Stimulated activated CD4-positive, alpha-beta T cell treated with anti-CD3 and anti-CD28 coated beads, Interleukin-1b, Interleukin-23, amount 100 ng/mL, for 48 hours (primary cell): ENCODE measurements at places on chromosomes 1 and 21.

DNA sequence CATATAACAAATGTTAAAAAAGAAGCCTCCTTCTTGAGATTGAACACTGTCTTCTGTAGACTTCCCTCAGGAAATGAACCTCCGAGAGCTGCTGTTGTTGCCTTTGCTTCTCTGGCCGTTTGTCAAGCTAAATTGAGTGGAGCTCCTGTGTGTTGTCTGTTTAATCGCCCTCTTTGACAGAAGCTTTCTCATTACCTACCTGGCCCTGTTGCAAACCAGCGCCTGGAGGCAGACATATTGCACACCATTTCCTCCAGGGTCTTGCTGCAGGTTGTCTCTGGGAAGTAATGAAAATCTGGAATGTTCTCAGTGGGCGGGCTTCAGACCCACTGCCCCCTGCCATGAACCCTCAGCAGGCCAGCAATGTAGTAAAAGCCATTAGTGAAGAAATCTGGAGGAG is 83.3 kb downstream of the GABPA start:
- no peak for DNase-seq

GRCh38 chr1:208045463-208046260 is 134.7 kb upstream of the CD34 start:
- no peak for DNase-seq

GRCh38 chr1:48793863-48794262 is 17.2 kb upstream of the BEND5 start:
- DNase-seq = no peak

DNA sequence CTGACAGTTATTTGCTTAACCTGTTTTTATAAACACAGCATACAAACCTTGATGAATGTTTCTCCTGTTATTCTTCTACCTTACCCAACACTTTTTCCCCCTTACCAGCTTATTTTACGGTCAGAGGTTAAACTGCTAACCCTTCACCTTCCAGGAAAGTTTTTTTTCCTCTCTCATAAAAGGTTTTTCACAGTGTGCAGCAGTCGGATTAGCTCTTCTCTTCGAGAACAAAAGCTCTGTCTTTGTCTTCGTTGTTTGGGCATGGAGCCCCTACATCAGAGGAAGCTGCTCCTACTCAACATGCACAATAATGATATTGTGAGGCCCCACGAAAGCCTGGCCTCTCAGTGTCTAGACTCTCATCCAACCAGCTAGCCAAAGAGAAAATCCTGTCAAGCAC is 42.0 kb downstream of the DENND1B start:
- no peak for DNase-seq

DNA sequence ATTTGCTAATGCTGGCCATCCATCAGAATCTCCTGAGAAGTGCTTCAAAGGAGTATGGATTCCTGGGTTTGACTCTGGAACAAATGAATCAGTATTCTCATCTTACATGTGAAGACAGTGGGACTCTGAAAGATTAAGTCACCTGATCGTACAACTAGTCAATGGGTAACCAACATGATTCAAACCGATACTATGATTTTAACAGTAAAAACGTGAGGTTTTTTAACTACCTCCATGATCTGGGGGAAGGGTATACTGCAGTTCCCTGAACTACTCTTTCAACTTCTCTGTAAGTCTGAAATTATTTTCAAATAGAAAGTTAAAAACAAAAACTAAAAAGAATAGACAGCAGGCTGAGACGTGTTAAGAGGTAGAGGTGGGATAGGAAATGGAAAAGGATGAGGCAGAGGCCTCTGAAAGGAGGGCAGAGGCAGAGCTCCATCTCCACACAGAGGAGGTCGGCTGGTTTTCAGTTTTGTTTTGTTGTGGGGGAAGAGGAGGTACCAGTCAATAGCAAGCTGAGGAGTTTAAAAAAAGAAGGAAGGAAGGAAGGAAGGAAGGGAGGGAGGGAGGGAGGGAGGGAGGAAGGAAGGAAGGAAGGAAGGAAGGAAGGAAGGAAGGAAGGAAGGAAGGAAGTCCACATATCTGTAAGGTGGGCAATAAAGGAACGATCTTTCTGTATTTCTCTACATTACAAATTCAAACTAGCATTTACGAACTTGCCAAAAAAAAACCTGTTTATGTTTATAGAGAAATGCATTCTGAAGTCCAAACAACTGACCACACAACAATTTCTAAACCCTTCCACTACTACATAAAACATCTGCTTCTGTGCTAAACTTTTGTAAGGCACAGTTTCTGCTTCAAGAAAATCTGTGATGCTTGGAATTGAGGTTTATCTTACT is 213.1 kb downstream of the RERE start:
- DNase-seq = peak; percentile 46

GRCh38 chr1:179121159-179121938 is 39.5 kb downstream of the TOR3A start:
- DNase-seq = peak; percentile 12

DNA sequence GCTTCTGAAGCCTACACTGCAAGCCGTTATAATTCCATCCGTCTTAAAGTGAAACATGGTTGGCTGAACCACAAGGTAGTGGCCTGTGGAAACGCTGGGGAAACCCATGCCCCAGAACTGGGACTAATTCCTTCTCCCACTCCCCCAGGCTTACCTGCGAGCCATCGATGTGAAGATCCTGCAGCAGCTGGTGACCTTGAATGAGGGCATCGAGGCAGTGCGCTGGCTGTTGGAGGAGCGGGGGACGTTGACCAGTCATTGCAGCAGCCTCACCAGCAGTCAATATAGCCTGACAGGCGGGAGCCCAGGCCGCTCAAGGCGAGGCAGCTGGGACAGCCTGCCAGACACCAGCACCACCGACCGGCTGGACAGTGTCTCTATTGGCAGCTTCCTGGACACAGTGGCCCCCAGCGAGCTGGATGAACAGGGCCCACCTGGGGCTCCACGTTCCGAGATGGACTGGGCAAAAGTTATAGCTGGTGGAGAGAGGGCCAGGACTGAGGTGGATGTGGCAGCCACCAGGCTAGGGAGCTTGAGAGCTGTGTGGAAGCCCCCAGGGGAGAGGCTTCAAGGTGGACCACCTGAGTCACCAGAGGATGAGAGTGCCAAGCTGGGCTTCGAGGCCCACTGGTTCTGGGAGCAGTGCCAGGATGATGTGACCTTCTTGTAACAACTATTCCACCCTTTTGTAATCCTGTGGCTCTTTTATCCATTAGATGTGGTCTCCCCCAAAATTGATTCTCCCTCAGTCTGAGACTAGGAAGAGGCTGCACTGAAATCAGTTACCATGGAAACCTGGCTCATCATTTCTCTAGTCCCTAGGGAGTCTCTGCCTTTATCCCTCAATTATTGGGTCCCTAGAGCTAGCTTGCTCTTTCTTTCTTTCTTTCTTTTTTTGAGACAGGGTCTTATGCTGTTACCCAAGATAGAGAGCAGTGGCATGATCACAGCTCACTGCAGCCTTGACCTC is 16.7 kb downstream of the LURAP1 start:
- no peak for DNase-seq

- no peak for DNase-seq
Measured at GRCh38 chr1:34363915-34364314, 187.2 kb downstream of the C1orf94 start.

DNA sequence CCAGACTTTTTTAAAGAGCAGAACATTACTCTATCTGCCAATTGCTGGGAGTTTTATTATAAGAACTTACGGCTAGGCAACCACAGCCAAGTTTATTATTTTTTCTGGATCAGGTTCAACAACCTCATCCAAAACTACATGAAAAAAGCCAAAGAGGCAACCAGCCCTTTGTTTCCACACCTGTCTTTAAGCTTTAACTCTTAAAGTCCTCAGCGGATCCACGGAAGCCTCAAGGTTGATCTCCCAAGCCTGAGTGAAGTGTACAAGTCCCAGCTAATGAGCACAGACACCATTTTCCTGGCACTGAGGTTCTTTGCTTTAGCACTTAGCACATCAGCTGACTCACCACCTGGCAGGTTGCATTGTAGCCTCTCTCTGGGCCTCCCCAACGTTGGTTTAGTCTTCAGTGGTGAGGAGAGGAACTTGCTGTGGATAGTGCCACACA is 143.1 kb downstream of the TGFBR3 start:
- DNase-seq = peak; percentile 18

DNA sequence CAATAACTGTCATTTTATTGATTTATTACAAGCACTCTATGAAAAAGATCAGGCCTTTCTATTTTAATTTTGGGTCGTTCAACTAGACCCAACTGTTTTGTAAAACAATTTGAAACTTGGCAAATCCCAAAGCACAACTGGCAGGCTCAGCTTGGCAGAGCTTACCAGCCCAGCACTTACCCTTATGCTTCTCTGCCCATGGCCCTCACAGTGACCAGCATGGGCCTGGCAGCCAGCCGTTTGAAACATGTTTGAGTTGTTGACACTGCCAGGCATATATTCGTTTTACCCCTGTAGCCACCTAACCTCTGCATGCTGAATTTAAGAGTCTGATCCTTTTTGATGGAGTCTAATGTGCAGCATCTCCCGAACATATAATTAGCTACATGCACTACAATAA is 796.7 kb upstream of the ADGRL2 start:
- DNase-seq = no peak

DNA sequence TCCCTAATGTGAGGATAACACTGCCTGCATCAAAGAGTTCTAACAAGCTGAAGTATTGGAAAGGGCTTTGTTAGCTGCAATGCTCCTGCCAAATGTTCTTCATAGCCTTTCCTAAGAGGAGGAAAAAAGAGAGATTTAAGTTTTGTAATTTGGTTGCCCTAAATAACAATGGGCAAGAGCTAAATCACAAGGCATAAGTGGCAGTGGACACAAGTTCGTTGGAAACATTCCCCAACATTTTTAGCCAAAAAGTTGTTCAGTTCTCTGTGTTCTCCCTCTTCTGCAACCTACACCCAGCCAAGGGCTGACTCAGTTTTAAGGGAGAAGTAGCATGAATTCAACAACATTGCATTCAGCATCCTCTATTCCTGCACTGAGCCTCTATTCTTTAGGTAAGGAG is 2.6 kb upstream of the UQCRHL start:
- no peak for DNase-seq

GRCh38 chr1:52669696-52670095 is 28.5 kb downstream of the COA7 start:
- no peak for DNase-seq

DNA sequence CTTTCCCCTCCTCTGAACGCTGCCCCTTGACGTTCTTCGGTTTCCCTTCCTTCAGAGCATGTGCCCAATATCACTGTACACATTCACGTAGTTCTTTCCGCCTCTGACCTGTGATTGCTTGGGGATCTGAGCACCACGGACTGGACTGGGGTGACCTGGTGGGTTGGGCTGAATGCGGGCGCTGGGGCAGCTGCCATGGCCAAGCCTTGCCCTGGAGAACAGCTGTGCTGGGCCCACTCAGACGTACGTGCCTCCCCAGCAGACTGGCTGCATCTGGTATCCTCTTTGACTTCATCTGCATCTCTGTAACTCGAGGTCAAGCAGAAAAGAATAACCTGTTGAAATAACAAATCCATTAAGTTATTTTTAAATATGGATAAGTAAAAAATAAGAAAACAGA is 35.1 kb upstream of the DISC1 start:
- no peak for DNase-seq

- no peak for DNase-seq
Measured at GRCh38 chr1:206142770-206143169, 25.6 kb upstream of the AVPR1B start.

DNA sequence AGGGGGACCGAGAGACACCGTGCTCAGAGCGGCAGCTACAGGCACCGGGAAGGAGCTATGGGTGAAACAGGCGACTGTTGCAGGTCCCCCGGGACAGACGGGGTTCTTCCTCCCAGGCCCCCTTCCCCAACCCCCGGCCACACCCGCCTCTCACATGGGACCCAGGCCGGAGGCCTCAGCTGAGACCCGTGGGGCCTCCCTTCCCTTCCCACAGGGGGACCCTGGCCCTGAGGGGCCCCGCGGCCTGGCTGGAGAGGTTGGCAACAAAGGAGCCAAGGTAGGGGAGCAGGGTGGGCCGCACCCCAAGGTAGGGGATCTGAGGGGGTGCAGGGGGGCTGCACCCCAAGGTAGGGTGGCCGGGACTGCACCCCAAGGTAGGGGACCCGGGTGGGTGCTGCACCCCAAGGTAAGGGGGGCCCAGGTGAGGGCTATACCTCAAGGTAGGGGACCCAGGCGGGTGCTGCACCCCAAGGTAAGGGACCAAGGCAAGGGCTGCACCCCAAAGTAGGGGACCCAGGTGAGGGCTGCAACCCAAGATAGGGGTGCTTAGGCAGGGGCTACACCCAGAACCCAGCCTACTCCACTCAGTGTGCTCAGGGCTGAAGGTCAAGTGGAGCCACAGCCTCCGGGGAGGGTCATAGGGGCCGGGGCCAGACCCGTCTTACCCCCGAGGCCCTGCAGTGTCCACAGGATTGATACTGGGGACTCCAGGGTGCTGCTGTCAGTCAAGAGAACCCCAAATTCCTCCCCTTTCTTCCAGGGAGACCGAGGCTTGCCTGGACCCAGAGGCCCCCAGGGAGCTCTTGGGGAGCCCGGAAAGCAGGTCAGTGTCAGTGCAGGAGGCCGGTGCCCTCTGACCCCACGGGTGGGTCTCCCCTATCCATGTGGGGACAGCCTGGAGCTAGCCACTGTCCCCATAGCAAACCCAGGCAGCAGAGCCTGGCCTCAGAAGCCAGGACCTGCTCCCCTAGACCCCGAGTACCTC is 22.7 kb downstream of the COL6A2 start:
- no peak for DNase-seq

DNA sequence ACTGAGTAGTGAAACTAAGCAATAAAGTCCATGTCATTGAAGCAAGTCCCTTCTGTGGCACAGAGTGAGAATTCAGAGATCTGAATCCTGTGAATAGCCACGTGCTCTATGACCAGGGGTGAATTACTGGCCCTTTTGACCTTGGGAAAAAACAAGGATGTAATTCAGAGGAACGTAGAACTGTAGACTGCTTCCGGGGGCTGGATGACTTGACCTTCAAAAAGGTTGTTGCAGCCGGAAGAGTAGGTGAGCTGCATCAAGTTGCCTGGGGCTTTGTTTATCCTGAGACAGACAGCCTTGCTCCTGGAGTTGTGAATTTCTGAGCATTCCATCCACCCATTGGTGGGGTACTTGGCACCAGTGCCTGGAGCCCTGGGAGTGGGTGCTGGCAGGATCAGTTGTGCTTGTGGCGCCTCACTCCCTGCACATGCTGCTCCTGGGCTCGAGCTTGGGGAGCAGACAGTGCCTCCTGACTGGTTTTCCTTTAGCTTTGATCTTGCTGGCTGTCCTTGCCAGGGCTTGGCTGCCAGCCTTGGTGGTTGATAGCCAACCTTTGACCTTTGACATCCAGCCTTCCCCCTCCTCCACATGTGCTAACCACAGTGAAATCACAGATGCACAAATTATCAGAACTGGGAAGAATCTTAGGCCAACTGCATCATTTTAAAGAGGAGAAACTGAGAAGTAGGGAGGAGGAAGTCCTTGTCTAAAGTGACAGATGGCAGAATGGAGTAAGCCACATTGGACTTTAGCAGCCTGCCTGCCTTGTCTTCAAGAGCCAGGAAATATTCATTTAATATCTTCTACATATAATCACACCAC is 16.2 kb upstream of the MYOG start:
- no peak for DNase-seq

GRCh38 chr1:32963746-32964460 is 706 bp downstream of the RNF19B start:
- peak; percentile 53 for DNase-seq

- DNase-seq = no peak
Measured at GRCh38 chr1:192866241-192866868, 57.5 kb downstream of the RGS2 start.
